Activated CD4-positive, alpha-beta T cell treated with anti-CD3 and anti-CD28 coated beads, Interleukin-2, amount 50 U/mL, for 4 hours (primary cell): ENCODE measurements at places on chromosomes 6 and 20.

DNA sequence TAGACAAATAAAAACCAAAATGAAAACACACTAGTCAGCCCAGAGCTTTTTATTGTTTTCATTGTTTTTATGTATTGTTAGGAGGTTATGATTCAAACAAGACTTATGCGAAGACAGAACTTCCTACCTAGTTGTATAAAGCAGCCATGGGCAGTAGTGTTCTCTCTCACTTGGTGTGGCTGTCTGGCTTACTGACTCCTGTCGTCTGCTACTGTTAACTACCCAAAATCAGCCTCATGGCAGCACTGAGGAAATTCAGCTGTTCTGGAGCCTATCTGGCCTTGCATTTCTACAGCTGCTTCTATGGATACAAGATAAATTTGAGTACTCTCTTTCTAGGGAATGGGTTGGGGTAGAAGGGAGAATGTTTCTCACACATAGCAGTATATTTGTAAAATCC, 20.4 kb downstream of the VTA1 start:
- no peak for DNase-seq

DNA sequence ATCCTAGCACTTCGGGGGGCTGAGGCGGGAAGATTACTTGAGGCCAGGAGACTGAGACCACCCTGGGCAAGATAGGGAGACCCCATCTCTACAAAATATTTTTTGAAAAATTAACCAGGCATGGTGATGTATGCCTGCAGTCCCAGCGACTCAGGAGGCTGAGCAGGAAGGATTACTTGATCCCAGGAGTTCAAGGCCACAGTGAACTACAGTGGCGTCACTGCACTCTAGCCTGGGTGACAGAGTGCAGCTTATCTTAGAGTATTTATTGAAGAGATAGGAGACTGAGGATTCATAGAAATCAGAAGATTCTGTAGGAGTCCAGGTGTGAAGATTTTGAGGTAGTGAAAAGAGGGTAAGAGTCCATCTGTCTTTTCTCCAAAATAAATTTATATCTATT, 45.0 kb downstream of the SLC17A5 start:
- DNase-seq, result no peak

- no peak for DNase-seq
Measured at GRCh38 chr20:53706466-53707370, 113.1 kb upstream of the ZNF217 start.

DNA sequence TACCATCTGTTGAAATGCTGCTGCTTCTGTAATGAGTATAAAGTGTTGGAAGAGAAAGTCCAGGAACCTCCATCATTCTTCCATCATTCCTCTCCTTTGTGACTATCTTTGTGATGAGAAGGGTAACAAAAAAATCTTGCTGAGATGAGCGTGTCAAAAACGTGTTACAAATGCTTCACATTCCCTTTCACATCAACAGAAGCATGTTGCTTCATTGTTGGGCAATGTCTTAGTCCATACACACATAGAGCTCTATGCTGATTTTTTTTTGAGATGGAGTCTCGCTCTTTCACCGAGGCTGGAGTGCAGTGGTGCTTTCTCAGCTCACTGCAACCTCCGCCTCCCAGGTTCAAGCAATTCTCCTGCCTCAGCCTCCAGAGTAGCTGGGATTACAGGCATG, 114.1 kb upstream of the ESR1 start:
- DNase-seq, result no peak

- DNase-seq, result no peak
Measured at GRCh38 chr6:144769142-144769541, 484.0 kb downstream of the UTRN start.

GRCh38 chr6:111709615-111710398, 104.1 kb upstream of the TRAF3IP2 start:
- DNase-seq, result peak; percentile 45

- DNase-seq, result no peak
Measured at GRCh38 chr6:105317607-105318533, 85.0 kb downstream of the PREP start.

GRCh38 chr6:12343440-12344162, 53.4 kb downstream of the EDN1 start:
- DNase-seq, result no peak

DNA sequence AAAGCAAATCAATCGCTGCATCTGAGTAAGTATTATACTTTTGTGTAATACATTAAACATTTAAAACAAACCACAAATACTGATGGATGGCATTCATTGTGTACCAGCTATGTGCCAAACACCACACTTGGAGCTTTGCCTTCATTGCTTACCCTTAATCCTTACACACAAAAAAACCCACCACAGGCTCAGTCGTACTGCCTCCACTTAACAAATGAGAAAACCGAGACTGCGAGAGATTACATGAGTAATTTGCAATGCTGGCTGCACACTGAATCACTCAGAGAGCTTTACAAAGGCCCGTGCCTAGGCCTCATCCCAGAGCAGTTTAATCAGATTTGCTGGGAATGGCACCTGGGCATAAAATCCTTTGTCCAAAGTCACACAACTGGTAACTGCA, 130.5 kb downstream of the EDN1 start:
- DNase-seq, result no peak

- peak; percentile 13 for DNase-seq
Measured at GRCh38 chr20:52083627-52084232, 107.8 kb downstream of the ZFP64 start.

DNA sequence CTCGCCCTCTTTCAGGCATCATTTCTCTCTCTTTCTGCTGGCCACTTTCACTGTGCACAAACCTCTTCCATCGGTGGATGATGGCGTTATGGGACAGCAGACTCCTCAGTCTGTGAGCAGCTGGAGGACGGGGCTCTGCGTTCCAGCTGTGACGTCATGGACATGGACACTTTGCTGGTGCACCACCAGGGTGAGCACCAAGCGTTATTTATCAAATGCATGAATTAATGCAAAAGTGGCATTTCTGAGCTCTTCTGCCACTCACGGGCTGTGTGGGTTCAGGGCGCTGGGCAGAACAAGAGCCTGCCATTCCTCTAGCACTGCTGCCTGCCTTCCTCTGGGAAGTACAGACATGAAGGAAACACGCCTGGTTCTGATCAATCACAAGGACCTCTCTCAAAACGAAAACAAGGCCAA, 82.9 kb upstream of the MPC1 start:
- DNase-seq, result no peak

GRCh38 chr20:14512839-14513238, 175.4 kb upstream of the FLRT3 start:
- DNase-seq, result no peak

DNA sequence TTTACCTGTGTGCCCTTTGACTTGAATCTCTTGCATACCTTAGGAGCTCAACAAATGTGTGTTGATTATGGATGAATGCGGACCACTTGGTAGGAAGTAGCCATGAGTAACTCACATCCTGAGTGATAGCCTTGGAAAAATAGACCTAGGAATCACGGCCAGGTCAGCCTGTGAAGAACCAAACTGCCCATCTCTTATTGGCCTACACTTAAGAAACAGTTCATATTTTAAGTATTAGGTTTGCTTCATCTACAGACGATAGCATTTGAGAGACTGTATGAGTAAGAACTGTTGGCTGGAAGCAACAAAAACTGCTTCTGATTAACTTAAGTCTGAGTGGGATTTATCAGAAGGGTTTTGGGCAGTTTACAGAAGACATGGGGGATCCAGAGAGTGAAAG, 320.1 kb upstream of the PRND start:
- no peak for DNase-seq

GRCh38 chr20:37566590-37567330, 39.1 kb upstream of the BLCAP start:
- no peak for DNase-seq

- DNase-seq, result no peak
Measured at GRCh38 chr6:126123226-126123625, 136.9 kb downstream of the TRMT11 start.
